ENCODE measurements at places on chromosomes 13 and 19. TPM values are rescaled to one million over a fixed set of nuclear protein-coding genes. Genes with fewer than 3 reads are reported as not detected.

PGLYRP2 gene
- not detected for total RNA-seq

CCDC70 gene
- total RNA-seq = not detected

IFNL1 gene
- not detected for total RNA-seq

PLPP2 gene
- total RNA-seq = 39.8 TPM

LSR gene
- total RNA-seq = 27.0 TPM

PTGER1 gene
- total RNA-seq = 1.5 TPM

ALKBH6 gene
- total RNA-seq = 14.2 TPM

LILRB1 gene
- not detected for total RNA-seq

CABP5 gene
- not detected for total RNA-seq

YIF1B gene
- total RNA-seq = 51.5 TPM

LYPD4 gene
- not detected for total RNA-seq

SMAD9 gene
- total RNA-seq = 2.8 TPM

ZFP28 gene
- 7.4 TPM for total RNA-seq

BEST2 gene
- not detected for total RNA-seq

STOML3 gene
- total RNA-seq = not detected

PRTN3 gene
- total RNA-seq = not detected

Data from bronchial epithelial cell (primary cell).